Dorsolateral prefrontal cortex (tissue), 122 donors: ENCODE measurements at places on chromosomes 13 and 19.

- DNase-seq, result no peak
Observed at GRCh38 chr13:61414686-61415057, 977 bp downstream of the PCDH20 start.

DNA sequence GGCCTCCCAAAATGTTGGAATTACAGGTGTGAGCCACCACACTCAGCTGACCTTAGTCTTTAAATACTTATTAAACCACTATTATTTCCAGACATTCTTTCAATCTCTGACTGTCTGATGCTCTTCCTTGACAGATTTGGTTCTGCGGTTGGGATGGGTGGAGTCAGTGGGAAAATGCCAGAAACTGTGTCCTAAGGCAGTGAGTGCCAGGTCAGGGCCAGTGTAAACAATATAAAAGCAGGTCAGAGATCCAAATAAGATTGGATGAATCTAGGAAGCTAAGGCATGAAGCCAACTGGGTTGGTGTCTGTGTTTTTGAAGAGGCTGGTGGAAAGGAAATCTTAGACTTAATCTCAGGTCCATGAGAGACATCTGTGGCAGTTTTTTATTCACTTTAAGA, 74.7 kb downstream of the KLF5 start:
- no peak for DNase-seq

- DNase-seq, result no peak
Observed at GRCh38 chr13:35165205-35165604, 223.1 kb downstream of the NBEA start.

DNA sequence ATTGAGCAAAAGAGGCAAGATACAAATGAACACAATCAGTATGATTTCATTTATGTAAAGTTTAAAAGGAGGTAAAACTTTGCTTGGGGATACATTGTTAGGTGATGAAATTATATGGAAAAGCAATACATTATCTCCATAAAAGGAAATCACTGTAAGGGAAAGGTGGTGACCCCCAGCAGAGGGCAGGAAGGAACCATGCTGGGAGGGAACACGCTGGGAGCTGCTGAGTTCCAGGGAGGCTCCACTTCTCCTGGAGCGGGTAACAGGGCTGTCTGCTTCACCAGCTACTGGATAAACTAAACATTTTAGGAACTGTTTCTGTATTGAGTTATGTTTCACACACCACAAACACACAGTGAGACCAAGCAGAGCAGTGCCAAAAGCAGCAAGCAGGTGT, 91.2 kb downstream of the KATNAL1 start:
- DNase-seq, result no peak

- no peak for DNase-seq
Observed at GRCh38 chr13:75806117-75806516, 170.0 kb downstream of the LMO7 start.
